ENCODE measurements at places on chromosomes 7 and 10.

DNA sequence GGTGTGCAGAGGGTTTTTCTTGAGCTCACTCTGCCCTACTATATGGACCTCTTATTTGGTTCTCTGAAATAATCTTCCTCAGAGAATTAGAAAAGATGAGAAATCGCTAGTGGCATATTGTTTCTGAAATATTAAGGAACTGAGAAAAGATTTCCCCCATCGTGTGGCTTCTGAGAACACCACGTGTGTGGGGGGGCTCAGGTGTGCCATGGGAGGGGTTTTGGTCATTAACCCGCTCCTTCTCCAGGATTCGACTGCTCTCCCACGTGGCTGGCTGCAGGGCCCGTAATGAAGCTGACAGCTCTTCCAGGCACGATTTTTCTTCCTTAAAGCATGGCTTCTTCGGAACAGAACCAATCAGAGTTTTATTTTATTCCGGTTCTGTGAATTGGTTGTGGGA, 67.7 kb downstream of the XRCC2 start:
- no peak for DNase-seq

GRCh38 chr10:116385994-116386809, 41.4 kb upstream of the PNLIPRP3 start:
- peak; percentile 64 for DNase-seq

GRCh38 chr7:51077987-51078370, 238.6 kb downstream of the COBL start:
- no peak for DNase-seq

- no peak for DNase-seq
Measured at GRCh38 chr10:16565604-16566003, 43.9 kb upstream of the C1QL3 start.

- DNase-seq: peak; percentile 53
Measured at GRCh38 chr7:158549616-158550393, 37.8 kb downstream of the PTPRN2 start.

GRCh38 chr7:117076426-117076943, 123.2 kb downstream of the ST7 start:
- no peak for DNase-seq

- no peak for DNase-seq
Measured at GRCh38 chr10:16820018-16820417, 2.8 kb upstream of the RSU1 start.

GRCh38 chr10:121598263-121599249, at the start of gene FGFR2:
Gene FGFR2, minus strand, starts transcription at chr10:121598444. Its CDS starts 4,627 bp downstream, at chr10:121593817.
- DNase-seq: peak; percentile 90

DNA sequence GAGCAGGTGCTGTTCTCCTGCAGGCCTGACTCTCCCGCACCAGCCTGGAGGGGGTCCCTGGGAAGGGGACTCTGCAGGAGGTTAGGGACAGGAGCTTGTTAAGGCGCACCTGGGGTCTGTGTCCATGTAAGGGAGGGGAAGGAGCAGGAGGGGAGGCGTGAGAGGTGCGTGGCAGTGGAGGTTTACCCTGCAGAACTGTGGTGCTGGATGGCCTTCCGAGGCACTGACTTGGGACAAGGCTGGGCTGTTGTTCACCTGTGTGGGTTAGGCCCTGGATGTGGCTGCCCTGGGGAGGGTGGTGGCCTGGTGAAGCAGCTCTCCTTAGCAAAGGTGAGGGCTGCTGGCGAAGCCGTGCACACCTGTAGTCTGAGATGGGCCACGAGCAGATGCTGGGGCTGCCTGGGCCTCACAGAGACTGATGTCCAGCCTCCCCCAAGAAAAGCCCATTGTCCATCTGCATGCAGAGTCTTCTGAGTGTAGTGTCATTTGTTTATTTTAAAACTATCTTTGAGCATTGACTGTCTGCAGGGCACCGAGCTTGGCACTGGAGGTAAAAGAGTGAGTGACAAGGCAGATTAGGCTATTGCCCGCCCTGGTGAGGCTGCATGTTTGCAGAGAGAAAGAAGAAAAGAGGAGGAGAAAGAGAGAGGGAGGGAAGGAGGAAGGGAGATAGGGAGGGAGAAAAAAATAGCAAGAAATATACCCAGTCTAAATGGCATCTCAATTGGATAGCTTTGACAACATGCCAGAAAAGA, 225.3 kb downstream of the GLRX3 start:
- no peak for DNase-seq

DNA sequence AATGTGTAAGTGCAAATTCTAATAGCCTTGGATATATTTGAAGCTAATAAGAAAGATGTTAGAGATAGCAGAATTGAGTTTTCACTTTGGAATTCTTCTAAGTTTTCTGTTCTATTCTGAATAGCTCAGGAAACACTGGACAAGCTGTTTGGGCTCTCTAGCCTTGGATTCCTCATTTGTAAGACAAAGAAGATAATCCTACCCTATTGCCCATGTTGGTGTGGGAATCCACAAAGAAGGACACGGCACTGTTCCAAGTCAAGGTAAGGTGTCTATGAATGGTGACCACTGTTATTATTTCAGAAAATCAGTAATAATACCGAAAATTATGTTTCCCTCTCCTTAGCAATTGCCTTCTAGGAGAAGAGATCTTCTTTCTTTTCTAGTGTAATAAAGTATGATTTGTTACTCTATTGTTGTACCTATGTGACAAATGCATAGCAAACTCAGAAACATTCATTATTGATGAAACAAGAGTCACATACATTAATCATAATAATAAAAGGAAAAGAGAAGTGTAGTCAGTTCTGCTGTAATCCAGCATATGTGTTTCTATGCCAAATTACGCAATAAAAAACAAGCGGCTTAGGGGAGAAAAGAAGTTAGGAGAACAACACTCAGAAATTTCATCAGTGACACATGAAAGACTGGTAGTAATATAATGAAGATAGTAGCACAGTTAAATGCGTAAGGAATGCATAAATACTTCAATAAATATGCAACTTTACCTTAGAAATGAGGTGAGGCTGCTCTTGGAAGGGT, 1012.3 kb upstream of the PHF14 start:
- DNase-seq: no peak

GRCh38 chr7:68216051-68216450, 1219.4 kb downstream of the TYW1 start:
- DNase-seq: no peak

GRCh38 chr7:51023547-51023946, 240.9 kb upstream of the GRB10 start:
- DNase-seq: no peak

- DNase-seq: no peak
Measured at GRCh38 chr7:136139417-136139816, 162.3 kb upstream of the MTPN start.

DNA sequence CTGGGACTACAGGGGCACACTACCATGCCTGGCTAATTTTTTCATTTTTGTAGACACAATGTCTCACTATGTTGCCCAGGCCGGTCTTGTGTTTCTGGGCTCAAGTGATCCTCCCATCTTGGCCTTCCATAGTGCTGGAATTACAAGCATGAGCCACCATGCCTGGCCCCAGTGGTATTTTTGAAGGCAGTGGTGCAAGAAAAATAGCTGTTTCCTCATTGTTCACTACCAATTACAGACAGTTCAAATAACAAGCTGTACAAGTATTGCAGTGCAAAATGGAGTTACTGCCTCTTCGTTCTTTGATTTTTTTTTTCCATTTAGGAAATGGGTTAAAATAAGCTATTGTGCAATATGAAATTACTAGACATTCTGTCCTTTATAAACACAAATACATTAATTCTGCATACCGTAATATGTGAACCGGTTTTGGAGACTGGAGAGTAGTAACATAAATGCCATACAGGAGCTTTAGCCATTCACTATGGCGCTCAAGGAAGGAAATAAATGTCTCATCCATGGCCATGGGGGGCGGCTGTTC, 35.0 kb upstream of the BPGM start:
- no peak for DNase-seq

DNA sequence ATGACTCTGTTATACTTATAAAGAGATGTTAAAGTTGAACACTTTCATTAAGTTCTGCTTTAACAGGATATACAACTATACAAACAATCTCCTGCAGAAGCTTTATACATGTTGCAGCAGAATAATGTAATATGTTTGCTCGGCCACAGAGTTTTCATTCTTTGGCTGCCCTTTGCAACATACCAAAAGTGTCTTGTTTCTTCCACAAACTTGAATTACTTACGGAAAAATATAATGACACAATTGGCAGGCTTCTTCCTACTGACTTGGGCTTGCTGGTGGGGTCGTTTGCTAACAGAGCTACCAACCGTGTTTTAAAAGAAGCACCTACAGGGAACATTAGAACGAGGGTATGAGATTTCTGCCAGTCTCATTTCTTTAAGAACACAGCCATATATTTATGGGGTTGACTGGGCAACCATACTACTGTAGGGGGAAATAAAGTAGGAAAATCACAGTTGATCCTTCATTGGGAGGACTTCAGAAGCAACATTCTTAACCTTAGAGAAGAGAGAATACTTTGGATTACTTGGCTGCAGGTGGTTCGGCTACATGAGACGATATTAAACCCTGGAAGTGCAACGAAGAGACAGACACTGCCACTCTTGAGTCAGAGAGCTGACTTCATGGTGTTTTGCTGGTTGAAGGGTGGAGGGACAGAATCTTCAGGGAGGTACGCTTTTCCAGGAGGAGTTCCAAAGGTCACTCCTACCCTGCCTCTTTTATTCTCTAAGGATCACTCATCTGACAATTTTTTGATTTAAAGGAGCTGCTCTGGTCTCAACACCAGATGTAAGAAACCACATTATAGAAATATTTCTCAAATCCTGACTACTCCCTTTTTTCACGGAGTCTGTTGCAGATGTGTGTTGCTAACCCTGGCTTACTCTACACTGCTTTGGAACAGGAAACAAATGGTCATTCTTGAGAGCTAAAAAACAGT, 123.9 kb downstream of the SEMA3C start:
- DNase-seq: peak; percentile 12

GRCh38 chr10:11387551-11388222, 223.8 kb downstream of the USP6NL start:
- DNase-seq: no peak

DNA sequence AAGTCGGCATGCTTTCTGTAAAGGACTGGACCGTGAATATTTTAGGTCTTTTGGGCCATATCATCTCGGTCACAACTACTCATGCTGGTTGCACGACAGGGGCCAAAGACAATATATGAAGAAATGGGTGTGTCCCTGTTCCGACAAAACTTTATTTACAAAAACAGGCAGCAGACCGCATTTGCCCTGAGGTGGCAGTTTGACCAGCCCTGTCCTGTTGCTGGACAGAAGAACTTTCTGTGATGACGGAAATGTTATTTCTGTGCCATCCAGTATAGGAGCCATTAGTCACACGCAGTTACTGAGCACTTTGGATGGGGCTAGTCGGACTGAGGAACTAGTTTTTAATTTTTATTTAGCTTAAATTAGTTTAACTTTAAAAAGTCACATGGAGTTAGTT, 112.8 kb upstream of the CARD11 start:
- DNase-seq: no peak

All from left kidney (tissue), 8 donors.